ENCODE measurements at places on chromosomes 7 and 10.
A peak's percentile ranks its signal among the peaks of the same experiment; 100 is the strongest.

GRCh38 chr7:6026011-6026819 lies 5.0 kb upstream of the ANKRD61 start:
- ATAC-seq: peak; percentile 93

DNA sequence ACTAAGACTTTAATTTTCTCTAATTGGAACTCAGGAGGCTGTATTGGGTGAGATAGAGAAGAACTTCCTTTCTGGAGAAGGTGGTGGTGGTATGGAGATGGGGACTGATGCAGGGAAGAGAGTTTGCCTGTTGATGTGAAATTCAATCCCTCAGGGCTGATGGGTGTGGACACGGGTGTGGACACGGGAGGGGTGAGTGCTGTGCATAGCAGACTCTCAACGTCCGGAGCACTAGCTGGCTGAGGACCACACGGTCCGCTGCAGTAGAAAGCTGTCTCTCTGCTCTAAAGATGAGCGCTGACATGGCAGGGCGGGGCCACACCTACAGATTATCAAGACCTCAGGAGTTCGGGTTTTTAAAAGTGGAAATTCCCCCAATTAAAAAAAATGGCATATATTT lies 148.5 kb upstream of the PITRM1 start:
- ATAC-seq: no peak

DNA sequence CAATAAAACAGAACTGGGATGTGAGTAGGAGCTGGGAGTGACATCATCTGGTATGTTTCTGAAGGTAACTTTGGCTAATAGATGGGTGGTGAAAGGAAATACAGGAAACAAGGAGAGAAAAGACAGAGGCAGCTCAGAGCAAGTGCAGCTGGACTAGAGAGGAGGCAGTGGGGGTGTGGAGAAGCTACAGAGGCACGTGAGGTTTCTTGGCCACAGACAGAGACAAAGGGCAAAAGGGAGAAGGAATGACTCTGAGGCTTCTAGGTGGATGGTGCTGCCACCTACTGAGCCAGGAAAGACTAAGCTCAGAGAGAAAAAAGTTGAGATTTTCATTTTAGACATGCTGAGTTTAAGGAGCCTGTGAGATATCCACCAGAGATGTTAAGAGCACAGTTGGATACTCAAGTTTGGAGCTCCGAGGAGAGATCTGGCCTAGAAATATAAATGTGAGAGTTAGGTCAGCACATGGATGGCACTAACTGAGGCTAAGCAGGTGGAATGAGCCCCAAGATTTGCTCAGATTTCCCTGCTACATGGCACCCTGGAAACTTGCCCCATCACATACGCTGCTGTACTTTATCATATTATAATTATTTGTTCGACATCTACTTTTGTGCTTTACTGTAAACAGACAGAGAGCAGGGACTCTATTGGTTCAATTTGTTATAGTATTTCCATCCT lies 293.0 kb upstream of the IMMP2L start:
- no peak for ATAC-seq

DNA sequence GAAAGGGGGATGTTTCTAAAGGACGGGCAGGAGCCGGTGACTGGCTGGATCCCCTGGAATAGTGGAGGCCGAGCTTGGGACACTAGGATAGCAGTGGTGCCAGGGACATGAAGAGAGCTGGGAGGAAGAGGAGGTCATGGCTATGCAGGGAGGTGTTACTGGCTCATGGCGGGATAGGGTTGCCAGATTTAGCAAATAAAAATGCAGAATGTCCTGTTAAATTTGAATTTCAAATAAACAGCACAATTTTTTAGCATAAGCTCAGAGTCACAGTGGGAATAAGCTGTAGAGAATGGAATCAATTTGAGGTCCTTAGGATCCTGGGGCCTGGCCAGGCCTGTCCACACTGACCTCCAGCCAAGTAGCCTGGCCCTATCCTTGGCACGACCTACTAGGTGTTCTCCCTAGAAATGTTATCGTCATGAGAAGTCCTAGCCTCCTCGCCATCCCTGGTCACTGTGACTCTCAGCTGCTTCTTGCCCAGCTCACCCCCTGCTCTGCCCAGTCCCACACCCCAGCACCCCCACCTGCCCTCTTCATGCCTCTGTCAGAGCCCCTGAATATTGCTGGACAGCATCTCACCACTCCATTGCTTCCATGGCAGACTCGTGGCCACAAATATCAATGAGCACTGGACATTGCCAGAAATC lies 7.6 kb upstream of the KCP start:
- ATAC-seq: no peak

DNA sequence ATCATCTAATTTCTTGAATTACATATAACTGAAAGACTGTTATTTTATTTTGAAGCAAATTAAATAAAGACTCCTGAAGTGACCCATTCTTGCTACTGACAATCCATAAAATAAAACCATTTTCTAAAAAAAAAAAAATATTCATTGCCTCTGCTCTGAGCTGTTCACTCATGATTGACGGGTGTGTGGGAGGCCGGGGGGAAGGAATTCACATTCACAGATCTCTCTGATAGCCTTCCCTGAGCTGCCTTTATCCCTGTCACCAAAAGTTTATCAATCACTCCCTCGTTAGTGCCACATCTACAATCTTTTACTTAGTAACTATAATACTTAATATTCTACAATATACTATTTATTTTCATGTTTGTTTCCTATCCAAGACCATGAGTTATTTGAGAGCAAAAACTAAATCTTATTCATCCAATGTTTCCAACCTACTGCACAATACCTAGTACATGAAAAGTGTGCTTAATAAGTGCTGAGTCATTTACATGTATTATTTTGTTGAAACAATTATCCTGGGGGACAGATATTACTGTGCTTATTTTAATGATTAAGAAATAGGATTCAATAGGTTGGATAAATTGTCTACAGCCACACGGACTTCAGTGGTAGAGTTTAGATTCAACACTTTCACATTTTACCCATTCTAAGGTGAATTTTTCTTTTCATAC lies 618.7 kb downstream of the PHTF2 start:
- ATAC-seq: no peak

DNA sequence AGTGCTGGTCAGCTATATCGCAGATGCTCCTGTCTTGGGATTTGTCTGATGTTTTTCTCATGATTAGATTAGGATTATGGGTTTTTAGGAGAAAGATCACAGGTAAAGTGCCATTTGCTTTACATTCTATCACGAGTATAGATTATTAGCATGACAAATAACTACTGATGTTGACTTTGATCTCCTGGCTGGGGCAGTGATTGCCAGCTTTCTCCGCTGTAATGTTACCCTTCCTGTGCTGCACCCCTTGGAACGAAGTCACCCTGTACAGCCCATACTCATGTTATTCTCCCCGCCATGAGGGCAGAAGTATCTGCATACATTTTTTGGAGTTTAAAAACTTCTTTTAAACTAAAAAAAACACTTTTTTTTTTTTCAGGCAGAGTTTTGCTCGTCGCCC lies 10.8 kb upstream of the CLDN4 start:
- no peak for ATAC-seq

DNA sequence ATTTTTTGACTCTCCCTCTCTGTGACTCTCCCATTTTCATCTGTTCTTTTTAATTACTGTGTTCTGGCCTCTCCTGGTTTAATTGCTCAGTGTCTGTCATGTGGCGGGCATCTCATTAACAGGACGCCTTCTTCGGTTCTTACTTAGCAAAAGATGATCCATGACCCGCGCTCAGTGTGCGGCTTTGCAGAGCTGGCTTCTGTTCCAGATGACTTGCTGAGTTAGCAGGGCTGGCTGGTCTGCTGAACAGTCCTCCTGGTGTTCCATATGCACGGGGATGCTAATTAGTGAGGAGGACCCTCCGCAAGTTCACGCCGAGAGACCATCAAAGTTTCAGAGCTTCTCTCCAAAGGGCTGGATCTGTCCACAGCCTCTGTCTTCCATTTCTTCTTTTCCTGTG lies 258.6 kb upstream of the MKI67 start:
- ATAC-seq: no peak

DNA sequence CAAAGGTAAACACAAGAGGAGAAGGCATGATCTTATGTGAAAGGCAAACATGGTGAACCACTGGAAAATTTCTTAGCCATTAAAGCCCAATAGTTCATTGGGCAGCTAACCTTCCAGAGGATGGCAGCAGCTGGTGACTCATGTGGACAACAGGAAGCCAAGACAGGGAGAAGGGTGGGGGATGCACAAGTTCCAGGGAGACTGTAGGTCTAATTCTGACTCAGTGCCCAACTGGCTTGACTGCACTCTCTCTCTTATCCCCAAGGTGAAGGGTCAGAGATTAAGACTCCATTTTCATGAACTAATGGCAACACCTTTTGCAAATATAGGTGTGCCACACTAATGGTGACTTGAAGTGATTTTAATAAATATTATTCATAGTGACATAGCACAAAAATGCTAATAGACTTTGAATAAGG lies 47.9 kb upstream of the SLC35B4 start:
- ATAC-seq: no peak

DNA sequence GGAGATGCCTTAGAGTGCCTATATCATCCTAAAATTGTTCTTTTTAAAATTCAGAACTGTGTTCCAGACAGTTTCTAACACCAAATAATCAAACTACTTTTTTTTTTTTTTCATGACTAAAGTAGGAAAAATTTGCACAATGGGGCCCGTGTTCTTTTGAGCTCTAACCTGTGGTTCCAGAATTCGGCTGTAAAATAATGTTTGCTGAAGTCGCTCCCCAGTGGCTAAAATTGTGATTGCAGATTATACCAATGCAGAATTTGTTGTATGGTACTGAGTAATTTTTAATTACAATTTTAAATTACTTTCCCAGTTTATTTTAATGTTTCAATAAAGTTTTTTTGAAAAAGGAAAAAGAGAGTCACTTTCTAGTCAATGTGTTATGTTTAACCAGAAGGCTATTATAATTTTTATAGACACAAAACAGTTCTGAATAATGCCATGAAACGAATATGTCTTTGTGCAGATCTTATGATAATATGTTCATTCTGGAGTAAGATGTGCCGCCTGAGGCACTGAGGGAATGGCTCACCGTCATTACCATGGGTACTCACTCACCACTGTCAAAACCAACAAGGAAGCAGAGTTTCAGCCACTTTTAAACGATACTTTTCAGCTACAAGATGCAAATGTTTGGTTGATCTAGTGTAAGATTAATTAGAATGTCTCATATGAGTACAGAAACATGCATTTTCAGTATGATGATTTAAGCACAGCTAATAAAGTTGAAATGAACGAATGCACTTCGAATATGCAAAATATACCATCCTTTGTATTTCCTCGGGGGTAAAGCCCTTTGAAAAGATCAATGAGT lies 173.6 kb downstream of the PRKCQ start:
- peak; percentile 68 for ATAC-seq

DNA sequence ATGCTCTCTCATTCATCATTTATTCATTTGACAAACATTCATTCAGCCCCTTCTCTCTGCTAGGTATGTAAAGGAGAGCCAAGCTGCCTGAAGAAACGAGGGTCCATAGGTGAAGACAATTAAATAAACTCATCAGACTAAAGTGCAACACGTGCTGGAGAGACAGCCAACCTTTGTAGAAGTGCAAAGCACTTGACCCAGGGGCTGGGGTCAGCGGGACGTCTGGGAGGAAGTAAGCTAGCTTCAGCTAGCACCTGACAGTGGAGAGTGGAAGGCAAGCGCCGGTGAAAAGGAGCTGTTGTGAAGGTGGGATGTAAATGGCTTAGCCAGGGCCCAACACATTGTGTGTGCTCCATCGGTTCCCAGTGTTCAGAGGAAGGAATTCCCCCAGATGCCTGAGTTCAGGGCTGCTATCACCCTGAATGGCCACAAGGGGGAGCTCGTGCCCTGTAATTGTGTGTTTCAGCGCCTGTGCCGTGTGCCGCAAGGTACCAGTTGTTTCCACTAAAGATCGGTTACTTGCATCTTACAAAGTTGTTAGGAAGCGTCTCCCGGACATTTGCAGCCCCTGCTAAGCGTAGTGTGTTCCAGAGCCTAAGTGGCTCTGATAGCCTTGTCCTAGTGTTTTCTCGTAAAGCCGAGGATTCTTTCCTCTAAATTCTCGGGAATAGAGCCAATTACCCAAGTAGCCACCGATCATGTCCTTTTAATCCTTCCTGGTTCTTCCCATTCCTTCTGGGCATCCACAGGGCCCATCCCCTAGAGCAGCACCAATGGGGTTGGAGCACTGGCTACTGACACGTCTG lies 30.6 kb downstream of the TLX1 start:
- ATAC-seq: peak; percentile 73

DNA sequence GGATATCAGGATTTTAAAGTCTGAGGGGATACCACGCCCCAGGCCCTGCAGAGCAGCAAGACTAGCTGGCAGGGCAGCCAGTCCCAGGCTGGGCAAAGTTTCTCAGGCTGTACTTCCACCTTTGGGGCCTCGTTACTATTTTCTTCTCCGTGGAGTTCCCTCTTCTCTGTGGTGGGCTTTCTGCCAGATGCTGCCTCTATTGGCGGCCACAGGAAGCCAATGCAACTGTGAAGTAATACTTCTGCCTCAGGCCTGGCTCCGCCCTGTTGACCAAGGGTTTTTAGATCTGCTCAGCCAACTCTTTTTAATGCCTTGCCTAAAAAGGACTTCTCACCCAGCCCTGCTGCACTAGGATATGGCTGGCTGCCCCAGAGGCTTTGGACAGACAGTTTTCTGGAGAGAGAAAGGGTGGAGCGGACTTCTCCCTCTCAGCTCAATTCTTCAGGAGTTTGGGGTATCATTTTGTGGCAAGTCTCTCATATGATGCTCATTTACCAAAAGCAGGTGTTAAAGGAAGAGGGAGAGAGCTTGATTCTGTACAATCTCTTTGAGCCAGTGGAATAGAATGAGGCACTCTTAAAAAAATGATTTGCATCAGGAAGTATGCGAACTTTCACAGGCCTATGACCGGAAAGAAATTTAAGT lies 67.4 kb downstream of the HHEX start:
- peak; percentile 42 for ATAC-seq

DNA sequence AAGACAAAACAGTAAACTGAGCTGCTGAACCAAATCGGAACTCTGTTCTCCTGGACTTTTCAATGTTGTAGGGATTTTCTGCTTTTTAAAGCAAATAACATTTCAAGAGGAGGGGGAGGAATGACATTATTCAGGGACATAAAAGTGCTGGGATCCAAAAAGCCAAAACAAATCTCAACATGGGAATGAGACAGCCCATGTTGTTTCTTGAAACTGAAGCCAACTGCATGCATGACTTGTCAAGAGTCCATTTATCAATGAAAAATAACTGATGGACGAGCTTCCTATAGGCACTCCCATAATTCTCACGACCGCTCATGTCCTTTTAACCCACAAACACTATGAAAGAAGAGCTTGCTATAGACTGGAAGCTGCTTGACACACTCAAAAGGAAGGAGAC lies 27.8 kb downstream of the FAM53B start:
- ATAC-seq: no peak

GRCh38 chr10:35191523-35191922 lies 64.9 kb downstream of the CREM start:
- no peak for ATAC-seq

DNA sequence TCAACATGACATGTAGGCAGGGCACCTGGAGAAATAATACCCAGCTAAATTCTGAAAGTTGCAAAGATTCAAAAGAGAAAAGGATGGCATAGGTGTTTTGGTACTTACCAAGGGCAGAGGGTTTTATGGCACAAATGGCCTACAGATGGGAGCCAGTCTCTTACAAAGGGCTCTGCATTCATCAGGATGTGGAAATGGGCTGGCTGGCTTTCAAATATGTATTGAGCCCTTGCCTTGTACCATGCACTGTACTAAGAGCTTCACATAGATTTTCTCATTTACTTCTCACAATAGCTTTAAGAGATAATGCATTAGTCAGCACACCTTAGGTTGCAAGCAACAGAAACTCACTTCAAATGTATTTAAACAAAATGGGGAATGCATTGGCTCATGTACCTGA lies 327.1 kb downstream of the BICC1 start:
- no peak for ATAC-seq

- ATAC-seq: no peak
These were observed 21.7 kb upstream of the WNT16 start for GRCh38 chr7:121307021-121307574.

Measured in activated CD4-positive, CD25-positive, alpha-beta regulatory T cell treated with anti-CD3 and anti-CD28 coated beads, Interleukin-2, amount 50 U/mL, for 24 hours (primary cell).